Naive thymus-derived CD4-positive, alpha-beta T cell (primary cell): ENCODE measurements at places on chromosomes 3 and 15. TPM values are rescaled to one million over a fixed set of nuclear protein-coding genes. Genes with fewer than 3 reads are reported as not detected.

Gene PHLDB2
- polyA plus RNA-seq = 0.15 TPM

Gene SCN11A
- polyA plus RNA-seq = not detected

Gene HRG
- not detected for polyA plus RNA-seq

Gene CCDC39
- not detected for polyA plus RNA-seq

Gene GPR62
- polyA plus RNA-seq = 0.08 TPM

Gene RAD54L2
- polyA plus RNA-seq = 11.2 TPM

Gene CCR3
- not detected for polyA plus RNA-seq

GRCh38 chr3:134039161-134039862, 9.6 kb upstream of the SLCO2A1 start:
- no peaks in the 10 kb centered on the region for H3K36me3 ChIP-seq
- no peak overlapping the region for H3K4me3 ChIP-seq
- no peaks in the 10 kb centered on the region for H3K4me1 ChIP-seq

DNA sequence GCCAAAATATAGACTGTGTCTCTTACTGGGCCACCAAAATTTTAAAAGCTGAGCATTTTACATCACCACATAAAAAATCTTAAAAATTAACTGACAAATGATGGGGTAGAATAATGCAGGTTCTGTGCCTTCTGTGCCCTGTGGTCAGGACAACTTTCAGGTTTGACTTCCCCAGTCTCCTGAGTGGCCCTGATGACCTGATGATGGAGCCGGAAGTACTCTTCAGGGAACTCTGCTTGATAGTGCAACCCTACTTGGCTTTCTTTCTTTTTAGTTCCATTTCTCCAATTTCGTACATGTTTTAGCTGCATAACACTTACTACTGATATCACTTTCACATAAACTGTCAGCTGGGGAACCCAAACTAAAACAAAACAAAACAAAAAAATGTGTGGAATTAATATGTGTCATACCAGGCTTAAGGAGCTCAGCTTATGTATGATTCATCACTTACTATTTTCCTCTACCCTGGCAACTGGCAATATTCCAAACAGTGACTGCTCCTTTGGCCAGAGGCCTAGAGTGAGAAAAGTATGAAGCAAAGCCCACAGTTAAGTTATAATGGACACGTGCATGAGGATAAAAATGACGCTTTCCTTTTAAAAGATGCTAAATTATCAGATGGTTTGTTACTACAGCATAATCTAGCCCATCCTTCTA, 194.3 kb downstream of the BCHE start:
- H3K4me3 ChIP-seq = no peak overlapping the region
- no peaks in the 10 kb centered on the region for H3K36me3 ChIP-seq
- H3K4me1 ChIP-seq = no peaks in the 10 kb centered on the region
- no peak overlapping the region for H3K27ac ChIP-seq

GRCh38 chr3:112096176-112096575, 10.0 kb downstream of the C3orf52 start:
- DNase-seq = no peak
- no peak overlapping the region for H3K27ac ChIP-seq
- H3K4me1 ChIP-seq = peaks cover 8% of the 10 kb centered on the region
- H3K36me3 ChIP-seq = no peaks in the 10 kb centered on the region

DNA sequence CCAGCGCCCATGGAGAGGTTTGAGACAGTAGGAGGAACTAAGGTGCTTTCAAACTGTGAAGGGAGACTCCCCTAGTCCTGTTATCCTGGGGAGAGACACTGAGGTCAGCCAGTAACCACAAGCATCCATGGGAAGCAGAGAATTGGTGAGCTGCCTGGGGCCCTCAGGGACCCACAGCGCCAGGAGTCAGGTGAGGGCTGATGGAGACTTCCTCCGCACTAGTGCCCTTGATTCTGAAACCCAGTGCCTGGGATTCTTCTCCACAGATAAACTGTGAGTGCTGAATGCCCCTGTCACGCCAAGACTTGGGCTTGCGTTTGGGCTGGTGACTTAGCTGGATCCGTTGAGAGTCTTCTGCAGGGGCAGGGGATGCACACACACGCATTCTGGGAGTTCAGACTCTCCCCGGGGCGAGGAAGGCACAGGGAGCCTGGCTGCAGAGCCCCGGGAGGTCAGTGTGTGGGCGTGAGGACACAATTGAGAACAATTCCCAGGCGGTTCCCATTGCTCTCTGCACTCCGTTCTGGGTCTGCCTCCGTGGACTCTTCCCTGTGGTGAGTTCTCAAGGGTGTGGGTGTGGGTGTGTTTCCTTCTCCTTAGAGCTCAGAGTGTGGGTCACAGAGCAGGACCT, 37.9 kb upstream of the SLCO2A1 start:
- H3K36me3 ChIP-seq = no peaks in the 10 kb centered on the region
- no peak for DNase-seq
- H3K27ac ChIP-seq = no peak overlapping the region
- no peaks in the 10 kb centered on the region for H3K4me1 ChIP-seq
- no peaks in the 10 kb centered on the region for H3K27me3 ChIP-seq
- no peak overlapping the region for H3K4me3 ChIP-seq

- no peaks in the 10 kb centered on the region for H3K36me3 ChIP-seq
- no peaks in the 10 kb centered on the region for H3K4me1 ChIP-seq
- DNase-seq = no peak
- no peak overlapping the region for H3K4me3 ChIP-seq
- H3K27ac ChIP-seq = no peak overlapping the region
- no peaks in the 10 kb centered on the region for H3K27me3 ChIP-seq
Measured at GRCh38 chr3:48038971-48039481, 22.8 kb upstream of the MAP4 start.

DNA sequence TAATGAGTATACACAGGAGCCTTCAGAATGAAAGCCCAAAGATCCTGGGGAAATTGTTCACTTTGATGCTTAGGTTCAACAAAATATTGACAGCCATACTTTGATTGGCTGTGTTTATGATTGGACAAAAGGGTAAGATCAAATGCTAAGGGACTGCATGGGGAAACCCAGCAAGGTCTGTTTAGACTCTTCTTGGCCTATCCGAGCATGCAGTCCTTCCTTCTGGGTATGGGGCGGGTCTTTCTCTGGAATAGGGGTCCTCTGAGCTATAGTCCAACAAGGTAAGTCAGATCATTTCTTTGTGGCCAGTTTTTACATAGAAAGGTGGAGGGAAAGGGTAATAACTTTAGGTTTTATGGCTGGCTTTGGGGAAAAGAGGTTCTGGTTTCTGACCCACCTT, 52.9 kb upstream of the ACKR4 start:
- no peaks in the 10 kb centered on the region for H3K27me3 ChIP-seq
- H3K4me3 ChIP-seq = no peak overlapping the region
- H3K4me1 ChIP-seq = no peaks in the 10 kb centered on the region
- DNase-seq = no peak

DNA sequence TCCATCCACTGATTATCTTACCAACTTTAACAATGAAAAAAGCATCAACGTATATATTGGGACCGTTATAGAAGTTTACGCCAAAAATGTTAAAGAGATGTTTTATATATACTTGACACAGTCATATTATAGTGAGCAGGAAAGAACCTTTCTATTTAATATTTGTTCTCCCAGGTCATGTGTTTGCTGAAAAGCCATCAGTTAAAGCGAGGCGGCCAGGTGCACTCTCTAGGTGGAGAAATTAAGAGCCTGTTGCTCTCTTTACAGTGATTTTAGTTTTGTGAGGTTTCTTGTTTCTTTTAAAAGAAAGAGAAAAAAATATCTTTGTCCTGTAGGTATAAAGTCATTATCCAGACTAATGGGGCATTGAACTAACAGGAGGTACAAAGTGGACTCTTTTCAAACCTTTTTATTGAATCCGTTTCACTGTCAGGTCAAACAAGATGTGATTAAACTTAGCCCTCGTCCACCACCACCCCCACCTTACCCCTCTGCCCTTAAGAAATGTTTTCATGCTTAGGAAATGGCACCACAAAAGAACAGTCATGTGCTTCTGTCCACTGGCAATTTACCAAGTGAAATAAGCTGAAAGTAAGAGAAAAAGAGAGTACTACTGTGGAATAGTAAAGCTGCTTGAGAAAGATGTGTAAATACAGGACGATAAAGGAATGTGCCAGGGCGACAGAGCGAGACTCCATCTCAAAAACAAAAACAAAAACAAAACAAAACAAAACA, 279.9 kb downstream of the PTPRG start:
- DNase-seq = no peak
- no peaks in the 10 kb centered on the region for H3K27me3 ChIP-seq
- H3K4me3 ChIP-seq = no peak overlapping the region
- no peaks in the 10 kb centered on the region for H3K36me3 ChIP-seq
- H3K4me1 ChIP-seq = no peaks in the 10 kb centered on the region

GRCh38 chr3:149343951-149344350, 10.5 kb upstream of the TM4SF18 start:
- H3K4me1 ChIP-seq = no peaks in the 10 kb centered on the region
- H3K27ac ChIP-seq = no peak overlapping the region
- H3K27me3 ChIP-seq = no peaks in the 10 kb centered on the region
- no peak overlapping the region for H3K4me3 ChIP-seq
- no peaks in the 10 kb centered on the region for H3K36me3 ChIP-seq

DNA sequence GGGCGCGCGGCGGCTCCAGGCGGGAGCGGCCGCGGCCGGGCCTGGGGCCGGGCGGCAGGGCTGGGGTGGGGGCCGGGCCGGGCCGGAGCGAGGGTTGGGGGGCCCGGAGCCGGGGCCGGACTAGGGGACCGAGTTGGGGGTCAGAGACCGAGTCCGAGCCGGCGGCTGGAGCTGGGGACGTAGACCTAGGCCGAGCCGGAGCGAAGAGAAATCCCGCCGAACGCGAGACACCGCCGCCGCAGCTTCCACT, 37.3 kb downstream of the HMCES start:
- peaks cover 10% of the 10 kb centered on the region for H3K4me1 ChIP-seq
- H3K4me3 ChIP-seq = peak overlapping the region; percentile 89
- no peaks in the 10 kb centered on the region for H3K36me3 ChIP-seq
- no peak for DNase-seq
- no peaks in the 10 kb centered on the region for H3K27me3 ChIP-seq

DNA sequence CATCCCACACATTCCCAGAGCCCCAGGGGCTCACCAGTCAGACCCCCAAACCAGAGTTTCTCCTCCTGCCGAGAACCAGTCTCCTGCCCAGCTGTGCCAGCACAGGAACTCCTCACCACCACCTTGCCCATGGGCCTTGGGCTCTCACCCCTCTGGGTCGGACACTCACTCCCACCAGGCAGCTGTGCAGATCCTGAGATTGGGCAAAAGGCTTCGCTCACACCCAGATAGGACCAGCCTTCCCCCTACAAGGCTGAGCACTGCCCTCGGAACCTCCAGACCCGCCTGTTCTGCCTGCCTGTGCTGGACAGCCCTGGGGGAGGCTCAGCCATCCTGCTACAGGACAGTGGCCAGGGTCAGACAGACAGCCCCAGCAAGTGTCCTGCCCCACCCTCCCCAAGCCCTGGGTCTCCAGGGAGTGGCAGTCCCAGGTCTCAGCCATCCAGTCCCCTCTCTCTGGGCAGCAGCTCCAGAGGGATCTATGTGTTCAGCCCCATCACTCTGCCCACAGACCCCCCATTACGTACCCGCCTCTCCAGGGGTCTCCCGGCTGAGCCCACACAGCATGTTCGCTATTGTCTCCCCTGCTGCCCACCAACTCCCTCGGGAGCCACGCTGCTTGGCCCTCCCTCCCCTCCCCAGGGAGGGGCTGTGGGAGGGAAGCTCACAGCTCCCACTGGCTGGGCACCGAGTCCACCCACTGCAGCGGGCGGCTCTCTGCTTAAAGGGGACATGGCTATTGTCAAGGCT, at the start of gene GRIP2:
Gene GRIP2, minus strand, starts transcription at position 601 of the 750 bp plus-strand sequence. Its CDS starts 34 bp downstream, at position 567.
- H3K27me3 ChIP-seq = no peaks in the 10 kb centered on the region
- H3K36me3 ChIP-seq = no peaks in the 10 kb centered on the region
- no peaks in the 10 kb centered on the region for H3K4me1 ChIP-seq
- DNase-seq = no peak
